Skeletal muscle cell (primary cell): ENCODE measurements at places on chromosomes 7 and 10.

GRCh38 chr10:110211465-110211843, 4.0 kb downstream of the MXI1 start:
- no peak for DNase-seq

- DNase-seq: no peak
Measured at GRCh38 chr7:103928581-103928980, 60.9 kb downstream of the RELN start.

DNA sequence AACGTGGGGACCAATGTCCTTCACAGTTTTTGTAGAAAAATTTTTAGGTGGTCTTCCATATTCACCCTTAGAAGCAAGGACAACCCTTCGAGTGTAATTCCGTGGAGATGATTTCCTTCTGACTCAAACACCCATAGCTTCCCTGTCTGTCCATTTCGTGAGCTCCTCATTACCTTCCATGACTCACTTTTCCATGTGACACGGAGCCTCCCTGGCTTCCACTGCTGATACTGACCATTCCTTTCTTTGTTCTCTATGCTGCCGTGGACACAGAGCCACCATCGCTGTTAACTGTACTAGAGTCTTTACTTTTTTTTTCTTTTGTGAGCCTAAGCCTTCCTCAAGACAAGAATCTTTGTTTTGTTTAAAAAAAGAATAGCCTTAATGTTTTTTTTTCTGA, 12.5 kb upstream of the ARMS2 start:
- DNase-seq: no peak

GRCh38 chr7:44772440-44772839, 23.8 kb downstream of the ZMIZ2 start:
- DNase-seq: no peak

GRCh38 chr10:1942478-1942877, 205.2 kb upstream of the ADARB2 start:
- no peak for DNase-seq

DNA sequence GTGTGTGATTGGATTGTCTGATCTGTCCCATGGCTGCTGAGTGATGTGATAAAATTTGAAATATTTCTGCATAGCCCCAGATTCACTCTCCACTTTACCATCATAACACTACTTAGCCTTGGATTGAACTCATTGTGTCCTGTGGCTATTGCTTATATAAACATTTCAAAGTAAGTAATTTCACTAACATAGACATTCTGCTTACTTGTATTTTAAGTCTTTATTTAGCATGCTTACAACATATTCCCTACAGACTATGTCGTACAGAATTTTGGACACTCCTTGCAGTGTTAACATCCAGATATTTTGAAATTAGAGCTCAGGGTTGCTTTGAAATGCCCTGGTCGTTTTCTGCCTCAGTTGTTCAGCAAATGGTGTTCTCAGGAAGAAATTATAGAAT, 117.6 kb downstream of the LRRC4 start:
- DNase-seq: no peak

GRCh38 chr10:27534161-27534700, 30.1 kb downstream of the RAB18 start:
- DNase-seq: no peak

DNA sequence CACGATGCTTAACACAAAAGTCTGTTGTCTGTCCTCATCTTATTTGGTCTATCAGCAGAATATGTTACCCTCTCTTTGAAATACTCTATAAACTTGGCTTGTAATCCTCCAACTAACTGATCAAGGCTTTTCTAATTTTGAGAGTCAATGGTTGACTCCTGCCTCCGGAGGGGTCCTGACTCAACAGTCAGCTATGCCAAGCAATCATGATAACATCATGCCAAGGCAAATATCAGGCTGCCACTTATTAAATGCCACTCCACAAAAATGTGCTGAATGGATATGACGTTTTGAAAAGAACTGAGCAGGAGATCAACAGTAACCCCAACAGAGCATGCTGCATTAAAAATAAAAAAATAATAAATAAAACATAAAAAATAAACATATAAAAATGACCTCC, 116.1 kb downstream of the PARD3 start:
- no peak for DNase-seq

DNA sequence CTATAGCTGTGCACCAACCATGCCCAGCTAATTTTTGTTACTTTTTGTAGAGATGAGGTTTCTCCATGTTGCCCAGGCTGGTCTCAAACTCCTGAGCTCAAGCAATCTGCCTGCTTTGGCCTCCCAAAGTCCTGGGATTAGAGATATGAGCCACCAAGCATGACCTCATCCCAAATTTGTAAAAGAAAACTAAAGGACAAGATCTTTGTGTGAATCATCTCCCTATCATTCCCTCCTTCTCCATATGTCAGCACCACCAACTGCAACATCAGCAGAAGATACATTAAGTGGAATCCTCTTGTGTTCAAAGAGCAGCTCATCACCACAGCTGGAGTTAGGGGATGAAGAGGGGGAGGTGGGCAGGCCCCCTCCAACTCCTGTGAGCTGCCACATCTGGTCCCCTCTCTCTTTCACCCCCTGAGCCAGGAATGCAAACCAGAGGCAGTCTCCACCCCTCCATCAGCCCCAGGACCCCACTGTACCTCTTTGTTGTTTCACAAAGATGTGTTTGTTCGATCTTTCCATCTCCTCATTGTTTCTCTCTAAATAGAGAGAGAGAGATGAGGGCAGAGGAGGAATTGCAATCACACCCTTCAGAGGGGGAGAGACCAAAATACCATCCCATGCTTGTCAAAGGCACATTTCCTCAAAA, 47.3 kb upstream of the PIP4K2A start:
- no peak for DNase-seq

GRCh38 chr7:64744680-64745079, 49.5 kb upstream of the ZNF138 start:
- no peak for DNase-seq

DNA sequence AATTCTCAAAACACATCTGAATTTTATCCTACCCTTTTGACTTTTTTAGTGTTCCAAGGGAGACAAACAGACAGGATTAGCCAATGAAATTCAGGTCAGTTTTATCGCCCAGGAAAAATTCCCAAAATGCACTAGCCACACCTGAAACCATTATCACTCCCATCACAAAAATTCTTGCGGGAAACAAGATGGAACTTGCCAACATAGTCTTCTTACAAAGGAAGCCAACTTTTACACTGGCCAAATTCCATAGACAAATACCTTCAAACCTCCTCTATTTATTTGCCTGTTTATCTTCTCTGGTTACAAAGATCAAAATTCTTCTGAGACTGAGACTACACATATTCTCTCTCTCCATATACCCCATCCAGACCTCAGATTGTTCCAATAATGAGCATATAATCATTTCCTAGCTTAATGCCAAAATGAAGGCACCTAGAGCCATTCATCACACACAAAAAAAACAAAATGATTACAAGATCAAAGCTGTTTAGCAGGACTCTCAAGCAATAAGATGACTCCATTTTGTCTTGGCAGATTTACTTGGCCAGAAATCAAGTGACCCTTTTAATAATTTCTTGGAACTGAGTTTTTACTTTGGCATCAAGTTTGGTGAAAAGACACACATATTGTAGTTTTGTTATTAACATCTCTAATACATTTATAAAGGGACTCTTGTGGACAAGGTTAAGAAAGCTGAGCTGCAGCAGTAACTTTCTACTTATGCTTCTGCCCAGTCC, 30.2 kb downstream of the MET start:
- no peak for DNase-seq

DNA sequence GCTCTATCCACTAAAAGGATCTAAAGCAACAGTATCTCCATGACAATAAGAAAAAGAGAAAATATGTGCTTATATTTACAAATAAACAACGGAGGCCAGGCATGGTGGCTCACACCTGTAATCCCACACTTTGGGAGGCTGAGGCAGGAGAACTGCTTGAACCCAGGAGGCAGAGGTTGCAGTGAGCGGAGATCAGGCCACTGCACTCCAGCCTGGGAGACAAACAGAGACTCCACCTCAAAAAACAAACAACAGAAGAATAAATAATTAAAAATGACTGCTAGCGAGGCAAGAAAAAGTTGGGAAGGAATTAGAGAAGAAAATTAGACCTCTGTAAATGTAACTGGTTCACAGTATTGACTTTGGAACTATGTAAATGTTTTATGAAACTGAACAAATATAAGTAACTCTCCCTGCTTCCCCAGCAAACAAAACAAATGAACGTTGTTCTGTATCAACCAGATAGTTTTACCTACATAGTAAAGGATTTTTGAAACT, 17.1 kb downstream of the TRIM24 start:
- no peak for DNase-seq

DNA sequence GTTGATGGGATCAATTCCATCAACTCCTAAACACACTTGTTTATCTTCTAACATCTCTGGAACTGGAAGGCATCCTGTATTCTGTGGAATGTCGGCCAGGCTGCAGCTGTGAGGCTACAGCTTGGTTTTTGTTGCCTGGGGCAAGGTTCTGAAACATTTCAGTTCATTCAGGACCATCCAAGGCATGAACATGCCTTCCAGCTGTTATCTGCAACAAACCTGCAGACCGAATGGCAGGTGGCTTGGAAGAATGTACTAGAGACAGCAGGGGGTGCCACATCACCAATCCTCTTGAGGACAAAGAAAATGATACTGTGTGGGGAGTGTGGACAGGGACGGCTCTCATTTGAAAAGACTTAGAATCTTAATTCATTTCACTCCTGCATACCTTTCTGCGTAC, 12.4 kb downstream of the PAPOLB start:
- DNase-seq: no peak

DNA sequence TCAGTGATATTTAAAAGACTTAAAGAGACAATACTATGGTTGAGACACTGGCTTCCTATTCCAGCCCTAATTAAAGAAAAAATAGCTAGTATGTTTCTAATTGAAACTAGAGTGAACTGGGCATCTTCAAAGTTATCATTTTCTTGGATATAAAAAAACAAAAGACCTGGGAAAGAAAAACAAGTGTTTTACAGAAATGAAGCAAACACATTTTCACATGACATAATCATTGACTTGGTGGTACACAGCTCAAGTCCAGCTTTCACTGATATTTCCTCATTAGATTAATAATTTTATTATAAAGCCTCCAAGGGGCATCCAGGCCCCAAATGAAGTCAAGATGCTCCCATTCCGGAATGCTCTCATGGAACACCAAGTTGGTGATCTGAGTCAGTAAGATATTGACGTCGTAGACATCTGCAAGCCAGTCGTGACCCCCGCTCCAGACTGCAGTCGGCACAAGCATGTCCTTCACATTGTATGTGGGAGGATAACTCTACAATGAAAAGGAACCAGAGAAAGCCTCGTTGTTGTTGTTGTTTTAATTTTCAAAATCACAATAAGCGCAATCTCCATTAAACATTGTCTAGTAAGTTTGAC, 7.5 kb upstream of the CH25H start:
- no peak for DNase-seq

- no peak for DNase-seq
Measured at GRCh38 chr10:78211561-78212051, 177.9 kb downstream of the RPS24 start.

DNA sequence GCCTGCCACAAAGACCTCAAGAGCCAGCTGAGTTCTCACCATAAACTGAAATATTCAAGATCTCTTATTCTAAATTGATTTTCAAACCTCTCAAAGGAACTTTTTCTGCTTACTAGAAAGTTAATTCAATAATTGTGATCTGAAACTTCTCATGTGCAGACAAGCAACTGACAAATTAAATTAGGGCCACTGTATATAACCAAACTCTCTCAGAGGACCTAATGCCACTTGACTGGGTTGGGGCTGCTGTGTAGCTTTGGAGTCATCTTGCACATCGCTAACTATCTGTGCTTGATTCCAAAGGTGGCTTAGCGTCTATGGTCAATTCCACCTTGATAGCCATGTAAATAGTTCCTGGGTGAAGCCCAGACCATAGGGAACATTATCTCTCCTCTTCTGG, 345.2 kb downstream of the GPR37 start:
- no peak for DNase-seq

- no peak for DNase-seq
Measured at GRCh38 chr7:2583798-2584580, 25.2 kb downstream of the IQCE start.

GRCh38 chr7:33590916-33591315, 314.4 kb upstream of the BMPER start:
- DNase-seq: peak; percentile 27

- DNase-seq: no peak
Measured at GRCh38 chr7:98641646-98642500, 24.8 kb downstream of the NPTX2 start.

DNA sequence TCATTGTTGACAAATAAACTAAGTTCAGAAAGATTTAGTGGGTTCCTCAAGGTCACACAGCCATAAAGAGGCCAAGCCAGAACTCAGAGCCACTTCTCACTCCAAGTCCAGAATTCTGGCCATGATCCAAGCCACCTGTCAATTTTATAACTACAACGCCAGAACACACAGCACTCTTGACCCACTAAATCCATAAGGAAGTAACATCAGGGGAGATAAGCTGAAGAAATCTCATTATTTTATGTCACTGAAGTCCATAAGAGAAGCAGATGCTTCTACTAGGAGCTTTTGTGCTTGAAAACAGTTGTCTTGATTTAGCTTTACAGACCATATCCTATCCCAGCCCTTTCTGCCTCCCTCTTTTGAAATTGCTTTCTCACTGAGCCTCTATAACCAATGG, 15.9 kb downstream of the ADAM12 start:
- no peak for DNase-seq

GRCh38 chr7:148773334-148773733, 74.6 kb downstream of the CUL1 start:
- DNase-seq: no peak

DNA sequence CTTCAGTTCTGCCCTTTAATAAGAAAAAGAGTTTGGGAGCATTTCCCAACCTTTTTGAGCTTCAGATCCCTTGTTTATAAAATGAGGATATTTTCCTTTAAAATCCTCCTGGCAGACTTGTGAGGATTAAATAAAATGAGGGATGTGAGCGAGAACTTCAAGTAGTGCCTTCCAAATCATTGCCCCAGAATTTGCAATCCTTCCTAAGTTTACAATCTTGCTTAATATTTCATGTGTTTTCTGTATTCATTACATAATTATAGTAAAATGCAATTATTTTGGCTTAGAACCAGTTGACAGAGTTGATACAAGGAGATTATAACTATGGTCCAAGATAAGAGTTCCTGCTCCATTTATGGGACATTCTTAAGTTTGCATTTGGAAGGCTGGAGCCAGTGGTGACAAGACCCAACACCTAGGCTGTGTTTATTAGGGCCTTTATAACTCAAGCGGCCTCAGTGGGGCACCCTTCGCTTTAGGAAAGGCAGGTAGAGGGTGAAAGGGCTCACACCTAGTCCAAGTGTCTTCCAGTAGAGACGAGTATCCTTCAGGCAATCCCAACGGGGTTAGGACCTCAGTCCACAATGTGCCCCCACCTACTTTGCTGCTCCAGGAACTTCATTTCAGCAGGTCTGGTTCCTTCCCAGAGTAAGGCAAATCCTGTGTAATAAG, 317.5 kb downstream of the WDR11 start:
- DNase-seq: no peak

GRCh38 chr10:101441541-101442455, 87.8 kb downstream of the BTRC start:
- peak; percentile 51 for DNase-seq

- DNase-seq: no peak
Measured at GRCh38 chr10:114408112-114408967, 4.0 kb upstream of the AFAP1L2 start.
